Keratinocyte (primary cell): ENCODE measurements at places on chromosomes 4 and X. TPM values are rescaled to one million over a fixed set of nuclear protein-coding genes. Genes with fewer than 3 reads are reported as not detected.

DNA sequence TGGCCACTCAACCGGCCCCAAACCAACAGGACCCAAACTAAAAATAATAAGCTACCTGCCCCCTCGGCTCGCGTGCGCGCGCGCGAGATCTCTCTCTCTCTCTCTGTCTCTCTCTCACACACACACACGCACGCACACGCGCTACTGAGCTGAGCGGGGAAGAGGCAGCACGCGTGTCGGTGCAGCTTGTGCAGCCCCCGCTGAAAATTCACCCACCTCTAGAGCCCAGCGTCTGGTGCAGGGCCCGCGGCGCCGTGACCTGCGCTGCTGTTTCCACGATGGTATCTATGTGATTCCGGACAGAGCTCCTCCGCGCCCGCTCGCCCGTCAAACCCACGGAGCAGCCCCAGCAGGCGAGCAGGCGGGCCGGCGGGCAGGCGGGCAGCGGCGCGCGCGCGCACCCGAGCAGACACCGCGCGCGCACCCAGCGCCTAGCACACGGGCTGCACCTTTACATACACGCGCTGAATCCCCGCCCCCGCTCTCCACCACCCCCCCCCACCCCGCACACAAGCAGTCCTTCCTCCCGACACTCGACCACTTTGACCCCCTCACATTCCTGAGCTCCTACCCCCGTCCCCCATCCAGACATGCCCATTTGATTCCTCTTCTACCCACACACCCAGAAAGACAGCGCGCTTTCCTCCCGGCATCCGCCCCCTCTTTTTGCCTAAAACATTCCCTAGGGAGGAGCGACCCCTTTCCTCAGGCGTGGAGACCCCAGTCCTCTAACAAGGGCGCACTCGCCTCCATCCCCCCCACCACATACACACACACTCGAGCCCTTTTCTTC is 1.0 kb downstream of the SLITRK4 start:
- peaks cover 2% of the 10 kb centered on the region for H3K4me1 ChIP-seq
- no peak overlapping the region for H3K27ac ChIP-seq
- peak overlapping the region; percentile 27 for H3K4me3 ChIP-seq

Gene VCX3A
- not detected in 3 replicates for polyA plus RNA-seq

Gene SORCS2
- 0.01 to 0.40 TPM (median 0.09 TPM) in 3 replicates for polyA plus RNA-seq

DNA sequence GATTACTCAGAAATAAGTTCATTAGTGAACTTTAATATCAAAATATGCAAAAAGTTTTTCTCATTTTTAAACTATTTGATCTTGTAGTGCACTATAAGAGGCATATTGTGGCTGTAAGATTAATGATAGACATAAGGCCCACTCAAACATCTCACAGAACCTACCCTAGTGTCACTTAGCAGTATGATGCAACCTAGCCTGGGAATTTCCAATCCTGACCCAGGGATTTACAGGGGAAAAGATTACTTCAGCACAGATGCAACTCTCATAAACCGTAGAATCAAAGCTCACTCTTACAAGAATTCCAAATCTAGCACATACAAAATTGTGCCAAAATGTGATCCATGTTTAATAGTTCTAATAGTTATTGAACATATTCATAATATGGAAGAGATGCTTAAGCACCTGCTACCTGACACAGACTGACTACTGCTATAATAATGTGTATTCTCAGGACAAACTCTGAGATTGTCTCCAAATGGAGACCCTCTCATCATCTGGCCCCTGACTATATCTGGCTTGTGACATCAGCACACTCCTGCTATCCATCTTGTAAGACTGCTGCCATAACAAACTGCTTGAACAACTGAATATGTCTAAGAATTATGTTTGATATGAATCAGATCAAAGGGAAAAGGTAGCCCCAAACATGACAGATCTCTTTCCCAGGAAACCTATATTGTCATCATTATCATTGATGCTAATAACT is 271.9 kb downstream of the PABPC4L start:
- no peak overlapping the region for H3K4me3 ChIP-seq
- DNase-seq = no peak
- no peaks in the 10 kb centered on the region for H3K27me3 ChIP-seq
- no peaks in the 10 kb centered on the region for H3K36me3 ChIP-seq
- H3K4me1 ChIP-seq = no peaks in the 10 kb centered on the region
- no peak overlapping the region for H3K27ac ChIP-seq

GRCh38 chr4:100682477-100683218 is 164.8 kb upstream of the EMCN start:
- no peak overlapping the region for H3K4me3 ChIP-seq
- H3K27ac ChIP-seq = no peak overlapping the region
- no peaks in the 10 kb centered on the region for H3K36me3 ChIP-seq
- no peak for DNase-seq
- H3K4me1 ChIP-seq = no peaks in the 10 kb centered on the region

GRCh38 chrX:74523224-74523623 is 91.2 kb downstream of the RLIM start:
- H3K36me3 ChIP-seq = no peaks in the 10 kb centered on the region

DNA sequence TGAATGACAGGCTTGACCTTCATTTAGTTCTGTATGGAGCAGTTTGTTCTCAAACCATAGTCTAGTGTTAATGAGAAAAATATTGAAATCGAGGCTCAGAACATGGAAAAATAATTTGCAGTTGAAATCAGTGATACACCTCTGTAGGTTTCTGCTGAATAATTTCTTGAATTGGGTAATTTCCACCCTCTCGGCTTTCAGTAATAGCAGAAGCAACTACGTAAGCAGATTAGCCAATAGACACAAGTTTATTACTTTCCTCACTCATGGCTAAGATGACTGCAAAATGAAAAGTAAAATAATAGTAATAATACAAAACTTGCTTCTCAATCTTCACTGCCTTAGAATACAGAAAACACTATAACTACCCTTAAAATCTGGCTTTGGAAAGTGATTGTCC is 46.0 kb downstream of the USP38 start:
- no peak for DNase-seq
- H3K36me3 ChIP-seq = no peaks in the 10 kb centered on the region
- no peaks in the 10 kb centered on the region for H3K4me1 ChIP-seq

Gene C1QTNF7
- polyA plus RNA-seq = not detected in 3 replicates

Gene CHM
- polyA plus RNA-seq = 12.4 to 20.4 TPM (median 19.4 TPM) in 3 replicates

GRCh38 chrX:152814048-152814447 is 16.5 kb downstream of the CETN2 start:
- H3K27ac ChIP-seq = no peak overlapping the region
- DNase-seq = no peak
- H3K4me3 ChIP-seq = no peak overlapping the region

- H3K27me3 ChIP-seq = no peaks in the 10 kb centered on the region
- no peaks in the 10 kb centered on the region for H3K4me1 ChIP-seq
- H3K36me3 ChIP-seq = no peaks in the 10 kb centered on the region
- H3K27ac ChIP-seq = no peak overlapping the region
- no peak for DNase-seq
Observed at GRCh38 chrX:7050271-7050670, 97.2 kb upstream of the STS start.

- H3K27me3 ChIP-seq = peaks cover 4% of the 10 kb centered on the region
- H3K36me3 ChIP-seq = no peaks in the 10 kb centered on the region
- H3K4me1 ChIP-seq = peaks cover 8% of the 10 kb centered on the region
- no peak for DNase-seq
- no peak overlapping the region for H3K4me3 ChIP-seq
- no peak overlapping the region for H3K27ac ChIP-seq
Observed at GRCh38 chr4:6442555-6442954, 29.9 kb downstream of the PPP2R2C start.

Gene DUX4
- polyA plus RNA-seq = not detected in 3 replicates

- DNase-seq = no peak
- H3K4me1 ChIP-seq = peaks cover 64% of the 10 kb centered on the region
- H3K27ac ChIP-seq = peak overlapping the region; percentile 58
- H3K27me3 ChIP-seq = no peaks in the 10 kb centered on the region
- H3K4me3 ChIP-seq = no peak overlapping the region
- no peaks in the 10 kb centered on the region for H3K36me3 ChIP-seq
Observed at GRCh38 chr4:158538911-158539310, 17.2 kb downstream of the RXFP1 start.

- no peaks in the 10 kb centered on the region for H3K36me3 ChIP-seq
- H3K27me3 ChIP-seq = no peaks in the 10 kb centered on the region
- H3K4me1 ChIP-seq = peaks cover 3% of the 10 kb centered on the region
- DNase-seq = no peak
- no peak overlapping the region for H3K27ac ChIP-seq
Observed at GRCh38 chrX:46198858-46199257, 346.4 kb downstream of the ZNF674 start.

DNA sequence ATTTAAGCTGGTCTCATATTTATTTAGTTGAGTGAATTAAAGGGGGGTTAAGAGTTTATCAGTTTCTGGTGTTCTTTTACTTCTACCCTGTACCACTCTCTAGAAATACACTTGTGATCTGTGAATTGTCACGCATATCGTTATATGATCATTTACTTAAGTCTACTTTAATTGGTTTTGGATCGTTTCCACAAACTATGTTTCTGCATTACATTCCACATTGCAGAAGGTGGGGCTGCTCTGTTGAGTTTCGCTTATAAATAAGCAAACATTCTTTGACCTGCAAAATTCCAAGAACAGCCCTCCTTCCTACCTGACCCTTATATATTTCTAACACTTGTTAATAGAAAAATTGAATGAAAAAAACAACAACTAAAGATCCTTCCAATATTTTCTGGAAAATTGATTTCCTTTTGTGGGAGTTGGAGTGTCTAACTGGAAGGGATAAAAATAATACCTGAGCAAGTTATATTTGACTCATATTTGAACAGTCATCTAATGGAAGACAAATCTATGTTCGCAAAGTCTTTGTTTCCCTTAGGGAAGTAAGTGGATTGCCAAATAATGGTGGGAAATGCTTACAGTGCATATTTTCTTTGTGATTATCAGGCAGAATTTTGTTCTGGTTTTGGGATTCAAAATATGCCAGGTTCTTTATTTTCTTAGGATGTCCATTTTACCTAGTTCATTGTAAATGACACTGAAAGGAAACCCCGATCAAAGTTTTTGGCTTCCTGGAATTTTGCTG is 152.7 kb downstream of the RELL1 start:
- H3K27me3 ChIP-seq = no peaks in the 10 kb centered on the region
- H3K4me1 ChIP-seq = peaks cover 14% of the 10 kb centered on the region
- no peaks in the 10 kb centered on the region for H3K36me3 ChIP-seq
- DNase-seq = no peak

GRCh38 chrX:1300449-1300848 is 31.8 kb downstream of the CSF2RA start:
- no peaks in the 10 kb centered on the region for H3K27me3 ChIP-seq
- no peaks in the 10 kb centered on the region for H3K4me1 ChIP-seq
- H3K27ac ChIP-seq = no peak overlapping the region
- no peak for DNase-seq
- H3K36me3 ChIP-seq = no peaks in the 10 kb centered on the region

DNA sequence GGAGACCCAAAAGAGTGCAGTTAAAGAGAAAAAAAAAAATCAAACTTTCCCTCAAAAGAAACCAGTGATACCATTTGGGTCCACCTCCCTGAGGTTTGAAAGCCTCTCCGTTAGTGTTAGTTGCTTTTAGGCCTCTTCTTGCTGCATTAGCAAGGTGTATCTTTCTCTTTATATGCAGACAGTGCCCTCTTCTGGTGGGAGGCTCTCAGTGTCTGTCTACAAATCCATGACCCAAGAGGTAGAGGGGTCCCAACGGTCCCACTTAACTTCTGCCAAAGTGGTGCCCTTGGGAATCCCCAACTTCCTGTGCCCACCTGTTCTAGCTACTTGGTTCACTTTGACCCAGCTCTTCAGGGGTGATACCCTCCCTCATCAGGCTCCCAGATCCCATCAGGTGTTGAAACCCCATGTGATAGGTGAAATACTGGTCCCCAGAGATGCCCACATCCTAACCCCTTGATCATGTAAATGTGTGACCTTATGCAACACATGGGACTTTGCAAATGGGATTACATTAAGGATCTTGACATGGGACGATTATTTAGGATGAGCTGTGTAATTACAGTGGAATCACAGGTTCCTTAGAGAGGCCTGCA is 63.7 kb upstream of the CD99 start:
- H3K4me3 ChIP-seq = no peak overlapping the region
- H3K27ac ChIP-seq = no peak overlapping the region
- H3K27me3 ChIP-seq = no peaks in the 10 kb centered on the region

DNA sequence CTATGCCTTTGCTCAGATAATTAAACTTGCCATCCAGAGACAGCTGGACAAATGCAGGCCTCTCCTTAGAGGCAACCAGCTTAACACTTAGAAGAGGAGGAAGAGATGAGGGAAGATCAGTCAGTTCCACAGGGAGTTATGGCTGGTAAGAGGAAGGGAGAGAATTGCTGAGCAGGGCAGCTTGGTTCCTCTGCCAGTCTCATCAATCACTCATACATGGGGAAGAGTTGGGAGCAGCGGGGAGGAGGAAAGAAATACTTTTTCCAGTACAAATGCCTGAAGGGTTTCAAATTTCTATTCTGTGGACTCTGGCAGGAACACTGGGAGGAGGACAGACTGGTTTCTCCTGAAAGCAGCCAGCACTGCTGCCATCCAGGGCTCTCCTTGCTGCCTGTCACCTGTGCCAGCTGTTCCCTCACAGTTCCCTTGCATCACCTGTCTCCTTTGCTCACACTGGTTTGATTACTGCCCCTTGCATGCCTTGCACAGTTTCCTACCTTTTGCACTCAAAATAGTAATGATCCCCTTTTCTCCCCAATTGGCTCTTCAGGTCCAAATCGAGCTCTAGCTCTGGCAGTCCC is 59.5 kb downstream of the PGRMC2 start:
- no peak overlapping the region for H3K4me3 ChIP-seq
- no peaks in the 10 kb centered on the region for H3K4me1 ChIP-seq
- no peak for DNase-seq
- H3K27ac ChIP-seq = no peak overlapping the region
- H3K36me3 ChIP-seq = no peaks in the 10 kb centered on the region
- H3K27me3 ChIP-seq = no peaks in the 10 kb centered on the region

- no peaks in the 10 kb centered on the region for H3K36me3 ChIP-seq
- DNase-seq = no peak
- no peaks in the 10 kb centered on the region for H3K4me1 ChIP-seq
- H3K27ac ChIP-seq = no peak overlapping the region
Observed at GRCh38 chr4:3777669-3778068, 11.5 kb downstream of the ADRA2C start.

DNA sequence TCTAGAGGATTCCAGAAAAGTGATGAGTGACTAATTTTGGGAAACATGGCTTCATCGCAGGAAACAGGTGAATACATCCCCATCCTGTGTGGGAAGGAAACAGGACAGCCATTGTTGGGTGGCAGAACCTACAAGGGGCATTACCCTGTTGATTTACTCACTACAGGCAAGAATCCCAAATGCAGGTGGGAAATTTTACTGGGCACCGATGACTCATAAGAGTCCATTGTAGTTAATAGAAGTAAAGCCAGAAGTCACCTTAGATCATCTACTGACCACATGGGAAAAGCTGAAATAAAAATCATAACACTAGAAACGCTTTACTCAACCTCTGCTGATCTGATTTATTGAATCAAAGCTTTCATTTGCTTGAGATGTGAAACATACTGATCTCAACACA is 136.4 kb downstream of the TRIML1 start:
- H3K27ac ChIP-seq = no peak overlapping the region
- DNase-seq = no peak
- H3K4me1 ChIP-seq = no peaks in the 10 kb centered on the region
- H3K4me3 ChIP-seq = no peak overlapping the region

Gene LIMCH1
- polyA plus RNA-seq = 0.39 to 2.4 TPM (median 1.1 TPM) in 3 replicates

GRCh38 chrX:67648361-67648760 is 104.5 kb downstream of the AR start:
- H3K27me3 ChIP-seq = no peaks in the 10 kb centered on the region
- H3K4me1 ChIP-seq = no peaks in the 10 kb centered on the region
- no peaks in the 10 kb centered on the region for H3K36me3 ChIP-seq
- no peak overlapping the region for H3K27ac ChIP-seq
- no peak for DNase-seq

GRCh38 chr4:7581477-7581876 is 146.7 kb upstream of the PSAPL1 start:
- H3K36me3 ChIP-seq = no peaks in the 10 kb centered on the region
- DNase-seq = no peak
- no peaks in the 10 kb centered on the region for H3K27me3 ChIP-seq
- H3K27ac ChIP-seq = no peak overlapping the region
- H3K4me1 ChIP-seq = no peaks in the 10 kb centered on the region
